ENCODE measurements at places on chromosomes 4 and X.

DNA sequence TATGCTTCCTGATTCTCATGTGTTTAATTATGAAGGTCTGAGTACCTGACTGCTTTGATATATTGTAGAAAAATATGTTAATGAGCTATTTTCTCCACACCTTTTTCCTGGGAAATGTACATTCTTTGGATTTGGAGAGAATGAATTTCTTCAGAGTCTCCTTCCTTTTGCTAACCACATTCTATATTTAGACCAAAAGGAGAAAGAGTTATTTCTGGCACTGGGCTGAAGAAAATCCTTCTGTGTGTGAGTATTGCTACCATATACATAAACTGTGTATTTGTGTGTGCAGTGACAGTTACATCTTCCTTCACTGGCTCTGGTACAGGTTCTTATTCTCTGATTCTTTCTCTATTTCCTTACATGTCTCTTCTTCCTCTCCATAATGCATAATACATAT is 44.5 kb upstream of the PGRMC2 start:
- H3K4me3 ChIP-seq: no peak overlapping the region
- H3K27ac ChIP-seq: no peak overlapping the region
- H3K27me3 ChIP-seq: no peaks in the 10 kb centered on the region
- DNase-seq: no peak

GRCh38 chrX:45485719-45486118 is 285.0 kb upstream of the DIPK2B start:
- no peaks in the 10 kb centered on the region for H3K27me3 ChIP-seq
- H3K4me1 ChIP-seq: no peaks in the 10 kb centered on the region
- H3K27ac ChIP-seq: no peak overlapping the region
- DNase-seq: no peak

GRCh38 chr4:37715889-37716402 is 29.8 kb upstream of the RELL1 start:
- H3K4me3 ChIP-seq: no peak overlapping the region
- no peaks in the 10 kb centered on the region for H3K4me1 ChIP-seq
- DNase-seq: no peak
- H3K36me3 ChIP-seq: no peaks in the 10 kb centered on the region
- no peaks in the 10 kb centered on the region for H3K27me3 ChIP-seq
- no peak overlapping the region for H3K27ac ChIP-seq

- no peak for DNase-seq
- H3K36me3 ChIP-seq: no peaks in the 10 kb centered on the region
Observed at GRCh38 chrX:44352758-44353157, 9.3 kb upstream of the EFHC2 start.

- no peaks in the 10 kb centered on the region for H3K4me1 ChIP-seq
- no peak overlapping the region for H3K27ac ChIP-seq
- H3K36me3 ChIP-seq: no peaks in the 10 kb centered on the region
- H3K4me3 ChIP-seq: no peak overlapping the region
- H3K27me3 ChIP-seq: no peaks in the 10 kb centered on the region
Observed at GRCh38 chr4:94653095-94653649, 104.6 kb upstream of the BMPR1B start.

- no peaks in the 10 kb centered on the region for H3K36me3 ChIP-seq
- DNase-seq: no peak
- no peaks in the 10 kb centered on the region for H3K27me3 ChIP-seq
- no peak overlapping the region for H3K27ac ChIP-seq
Observed at GRCh38 chrX:13001961-13002671, 27.2 kb downstream of the TMSB4X start.

DNA sequence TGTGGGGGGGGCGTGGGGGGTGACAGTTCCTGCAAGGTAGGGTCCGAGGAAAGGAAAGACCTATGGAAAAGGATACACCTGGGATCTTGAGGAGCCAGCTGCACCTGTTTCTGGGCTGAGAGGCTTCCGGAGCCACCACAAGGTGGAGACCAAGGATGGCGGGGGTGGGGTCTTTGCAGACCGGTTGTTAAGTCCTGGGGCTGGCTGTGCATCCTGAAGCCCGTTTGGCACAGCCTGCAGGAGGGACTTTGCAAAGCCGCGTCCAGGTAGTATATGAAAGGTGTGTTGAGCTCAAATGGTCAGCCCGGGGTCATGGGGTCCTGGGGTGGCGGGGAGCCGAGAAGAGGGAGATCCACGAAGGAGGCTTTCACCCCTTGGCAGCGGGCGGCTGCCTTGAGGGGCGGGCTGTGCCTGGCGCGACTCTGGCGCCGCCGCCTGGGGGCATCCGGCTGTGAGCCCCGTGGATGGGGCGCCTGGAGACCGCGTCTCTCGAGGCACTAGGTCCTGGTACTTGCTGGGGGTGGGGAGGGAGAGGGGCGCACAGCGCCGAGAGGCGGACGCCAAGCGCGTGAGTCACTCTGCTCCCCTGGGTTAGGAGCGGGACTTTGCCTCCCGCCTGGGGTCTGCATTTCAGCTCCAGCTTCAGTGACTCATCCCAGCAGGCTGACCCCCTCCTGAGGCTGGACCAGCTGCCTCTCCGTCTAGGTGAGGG is 58.2 kb upstream of the DYNLT3 start:
- no peaks in the 10 kb centered on the region for H3K27me3 ChIP-seq
- H3K4me1 ChIP-seq: peaks cover 3% of the 10 kb centered on the region
- no peaks in the 10 kb centered on the region for H3K36me3 ChIP-seq

- no peaks in the 10 kb centered on the region for H3K4me1 ChIP-seq
- no peak overlapping the region for H3K4me3 ChIP-seq
- H3K27ac ChIP-seq: no peak overlapping the region
- no peak for DNase-seq
- H3K27me3 ChIP-seq: no peaks in the 10 kb centered on the region
Observed at GRCh38 chrX:63525491-63525890, 174.4 kb upstream of the SPIN4 start.

DNA sequence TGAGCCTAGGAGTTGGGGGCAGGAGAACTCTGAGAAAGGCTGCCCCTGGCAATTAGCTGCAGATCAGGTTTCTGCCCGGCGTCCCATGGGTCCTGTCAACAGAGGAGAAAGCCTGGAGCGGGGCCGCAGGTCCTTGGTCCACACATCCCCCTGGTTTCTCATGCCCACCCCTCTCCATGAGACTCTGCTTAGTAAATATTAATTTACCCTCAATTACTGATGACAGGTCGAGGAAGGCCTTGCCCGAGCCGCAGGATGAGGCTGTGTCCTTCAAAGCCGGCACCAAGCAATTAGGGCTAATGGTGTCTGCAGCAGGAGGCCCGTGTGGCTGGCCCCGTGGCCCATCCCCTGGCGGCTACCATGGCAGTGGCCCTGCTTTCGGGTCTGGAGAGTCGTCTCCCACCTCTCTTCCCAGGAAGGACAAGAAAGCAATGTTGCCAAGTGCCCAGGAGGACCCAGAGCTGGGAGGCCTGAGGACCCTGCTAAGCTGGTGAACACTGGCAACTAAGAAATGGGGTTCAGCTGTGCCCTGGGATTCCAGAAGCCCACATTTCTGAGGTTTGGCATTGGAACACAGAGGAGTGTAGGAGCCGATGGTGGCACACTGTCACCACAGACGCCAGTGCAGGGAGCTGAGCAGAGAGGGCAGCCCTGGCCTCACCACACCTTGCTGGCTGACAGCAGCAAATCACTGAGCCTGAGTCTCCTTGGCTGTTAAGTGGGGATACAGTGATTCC is 114.6 kb downstream of the CPZ start:
- no peak overlapping the region for H3K4me3 ChIP-seq
- H3K27me3 ChIP-seq: no peaks in the 10 kb centered on the region
- no peak overlapping the region for H3K27ac ChIP-seq
- H3K36me3 ChIP-seq: no peaks in the 10 kb centered on the region

DNA sequence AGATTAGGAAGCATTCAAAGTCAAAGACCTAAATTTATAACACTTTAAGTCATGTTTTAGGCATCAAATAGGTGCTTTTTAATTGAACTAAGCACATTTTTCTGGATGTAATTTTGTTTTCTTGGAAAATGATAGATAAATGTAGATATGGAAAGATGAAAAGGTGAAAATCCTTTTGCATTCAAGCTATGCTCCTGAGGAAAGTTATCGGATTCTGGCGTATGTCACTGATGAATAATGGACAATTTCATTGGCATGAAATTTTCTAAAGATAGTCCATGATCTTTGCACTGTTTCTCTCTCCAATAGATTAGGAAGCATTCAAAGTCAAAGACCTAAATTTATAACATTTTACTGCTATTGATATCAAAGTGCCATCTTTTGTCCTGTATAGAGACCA is 444.2 kb upstream of the PABPC4L start:
- no peaks in the 10 kb centered on the region for H3K36me3 ChIP-seq
- H3K4me3 ChIP-seq: no peak overlapping the region
- H3K4me1 ChIP-seq: no peaks in the 10 kb centered on the region

DNA sequence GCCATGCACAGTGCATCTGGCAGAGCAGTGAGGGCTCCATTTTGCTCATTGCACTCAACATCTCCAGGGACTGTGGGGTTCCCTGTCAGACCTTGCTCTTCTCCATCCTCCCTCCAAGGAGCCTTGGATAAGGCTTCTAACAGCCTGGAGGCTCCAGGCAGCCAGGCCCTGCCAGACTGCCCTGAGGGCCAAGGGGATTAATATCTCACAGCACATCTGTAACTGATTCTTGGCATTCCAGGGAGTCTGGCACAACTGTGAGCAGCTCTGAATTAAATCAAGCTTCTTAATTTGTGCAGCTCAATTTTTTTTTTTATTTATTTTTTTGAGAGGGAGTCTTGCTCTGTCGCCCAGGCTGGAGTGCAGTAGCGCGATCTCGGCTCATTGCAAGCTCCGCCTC is 224.5 kb upstream of the PGRMC2 start:
- H3K27me3 ChIP-seq: no peaks in the 10 kb centered on the region
- H3K4me3 ChIP-seq: no peak overlapping the region
- H3K4me1 ChIP-seq: 0 out of 2 replicates have a peak, but pooled peaks cover 1% of the 10 kb centered on the region
- DNase-seq: no peak

DNA sequence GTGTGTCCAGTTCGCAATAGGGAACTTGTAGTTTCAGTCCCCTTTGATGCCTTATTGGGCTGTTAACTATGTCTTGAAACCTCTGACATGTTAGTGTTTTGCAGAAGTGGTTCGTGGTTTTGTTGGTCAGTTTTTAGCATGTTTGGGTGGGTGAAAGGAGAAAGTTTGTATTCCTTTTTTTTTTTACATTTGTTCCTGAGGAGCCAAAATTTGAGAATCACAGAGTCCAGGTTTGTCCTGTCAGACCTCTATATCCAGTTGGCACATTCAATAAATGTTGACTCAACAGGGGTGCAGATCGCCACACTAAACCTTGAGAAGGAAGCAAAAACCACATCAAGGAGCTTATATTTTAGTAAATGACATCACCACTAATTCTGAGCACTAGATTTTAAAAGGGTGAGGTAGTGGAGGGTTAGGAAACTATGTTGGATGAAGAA is 26.2 kb downstream of the DLG3 start:
- DNase-seq: no peak
- no peaks in the 10 kb centered on the region for H3K4me1 ChIP-seq
- H3K4me3 ChIP-seq: no peak overlapping the region
- no peaks in the 10 kb centered on the region for H3K36me3 ChIP-seq

DNA sequence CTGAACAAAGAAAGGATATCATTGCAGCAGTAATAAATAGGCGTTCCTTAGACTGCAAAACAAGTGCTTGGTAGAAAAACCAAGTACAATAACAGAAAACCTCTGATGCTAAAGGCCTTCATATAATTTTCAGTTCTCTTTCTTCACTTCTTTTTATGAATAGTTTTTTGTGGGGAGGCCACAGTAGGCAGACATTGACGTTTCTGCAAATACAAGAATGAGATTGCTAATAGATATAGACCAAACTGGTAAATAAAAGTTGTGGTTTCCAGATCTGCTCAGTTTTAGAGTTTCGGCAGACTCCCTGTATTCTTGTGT is 57.0 kb upstream of the RAP1GDS1 start:
- H3K27ac ChIP-seq: no peak overlapping the region
- DNase-seq: no peak
- H3K4me3 ChIP-seq: no peak overlapping the region

DNA sequence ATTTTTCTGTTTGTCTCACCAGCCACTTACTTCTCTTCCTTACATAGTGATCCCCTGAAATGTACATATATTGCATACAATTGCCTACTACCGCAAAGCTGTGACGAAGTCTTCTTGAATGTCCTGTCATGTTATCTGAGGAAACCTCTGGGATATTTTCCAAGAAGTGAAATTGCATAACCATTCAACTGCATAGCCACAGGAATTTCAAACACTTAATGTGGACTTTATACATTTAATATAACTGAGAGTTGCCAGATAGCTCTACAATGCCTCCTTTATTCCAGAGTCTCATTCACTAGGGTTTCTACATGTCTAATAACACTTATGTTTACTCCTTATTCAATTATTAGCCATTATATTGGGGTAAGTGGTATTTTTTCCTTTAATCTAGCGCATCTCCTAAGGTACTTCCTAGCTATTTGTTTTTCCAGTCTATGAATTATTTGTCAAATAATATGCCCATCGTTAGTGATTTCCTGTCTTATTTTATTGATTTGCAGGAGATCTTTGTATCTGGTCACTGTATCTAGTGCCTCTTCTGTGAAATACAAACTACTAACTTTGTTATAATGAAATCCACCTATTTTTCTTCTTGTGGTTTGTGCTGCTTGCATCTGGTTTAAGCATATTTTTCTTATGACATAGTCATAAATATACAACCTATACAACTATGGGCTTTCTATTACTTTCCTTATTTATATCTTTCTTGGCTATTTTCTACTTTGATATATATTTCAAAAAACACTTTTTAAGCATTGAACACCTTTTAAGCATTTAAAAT is 69.2 kb upstream of the GRID2 start:
- H3K27ac ChIP-seq: no peak overlapping the region
- DNase-seq: no peak
- no peaks in the 10 kb centered on the region for H3K36me3 ChIP-seq
- H3K4me3 ChIP-seq: no peak overlapping the region

DNA sequence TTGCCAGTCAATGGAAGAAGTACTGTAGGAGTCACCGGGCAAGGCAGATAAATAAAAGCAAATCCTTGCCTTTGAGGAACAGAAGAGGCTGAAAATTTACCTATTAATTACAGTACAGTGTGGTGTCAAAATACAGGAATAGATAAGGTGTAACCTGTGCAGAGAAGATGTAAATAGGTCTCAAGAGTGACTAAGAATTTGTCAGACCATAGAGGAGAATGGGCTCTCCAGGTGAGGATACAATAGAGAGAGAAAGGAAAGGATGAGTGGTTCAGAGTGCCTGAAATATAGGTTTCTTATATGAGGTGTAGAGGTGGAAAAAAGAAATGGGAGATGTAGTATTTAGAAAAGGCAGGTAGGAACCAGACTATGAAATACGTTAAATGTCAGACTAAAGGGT is 801 bp upstream of the ZC4H2 start:
- no peak overlapping the region for H3K27ac ChIP-seq
- H3K4me1 ChIP-seq: no peaks in the 10 kb centered on the region
- no peak for DNase-seq
- peak overlapping the region; percentile 61 for H3K4me3 ChIP-seq
- no peaks in the 10 kb centered on the region for H3K27me3 ChIP-seq
- H3K36me3 ChIP-seq: no peaks in the 10 kb centered on the region

- no peaks in the 10 kb centered on the region for H3K4me1 ChIP-seq
- H3K36me3 ChIP-seq: no peaks in the 10 kb centered on the region
- no peak overlapping the region for H3K27ac ChIP-seq
- no peak for DNase-seq
- no peak overlapping the region for H3K4me3 ChIP-seq
Observed at GRCh38 chrX:104707572-104707971, 141.6 kb downstream of the IL1RAPL2 start.

- H3K4me1 ChIP-seq: peaks cover 3% of the 10 kb centered on the region
- no peaks in the 10 kb centered on the region for H3K36me3 ChIP-seq
- DNase-seq: no peak
- no peak overlapping the region for H3K27ac ChIP-seq
- H3K4me3 ChIP-seq: no peak overlapping the region
Observed at GRCh38 chr4:821181-821591, 4.7 kb downstream of the CPLX1 start.

Measured in iPS DF 6.9 (cell line).